ENCODE measurements at places on chromosomes 7 and 10. TPM values are rescaled to one million over a fixed set of nuclear protein-coding genes. Genes with fewer than 3 reads are reported as not detected.

Gene PRPS1L1
- not detected for total RNA-seq

Gene LIPM
- total RNA-seq = not detected

Gene PDK4
- 248 TPM for total RNA-seq

Gene RASA4B
- total RNA-seq = 18.0 TPM

Gene GJD4
- total RNA-seq = not detected

GRCh38 chr7:37765872-37766525, 82.4 kb upstream of the NME8 start:
- H3K36me3 ChIP-seq = no peaks in the 10 kb centered on the region
- no peaks in the 10 kb centered on the region for H3K4me1 ChIP-seq
- peak; percentile 67 for DNase-seq
- H3K27ac ChIP-seq = peak overlapping the region; percentile 26
- no peaks in the 10 kb centered on the region for H3K27me3 ChIP-seq

GRCh38 chr10:23063973-23064812, 31.2 kb upstream of the MSRB2 start:
- H3K36me3 ChIP-seq = no peaks in the 10 kb centered on the region
- no peaks in the 10 kb centered on the region for H3K4me1 ChIP-seq
- no peak for DNase-seq
- H3K27me3 ChIP-seq = no peaks in the 10 kb centered on the region
- no peak overlapping the region for H3K4me3 ChIP-seq

- H3K36me3 ChIP-seq = no peaks in the 10 kb centered on the region
- no peak overlapping the region for H3K27ac ChIP-seq
- DNase-seq = no peak
- H3K27me3 ChIP-seq = no peaks in the 10 kb centered on the region
- no peak overlapping the region for H3K4me3 ChIP-seq
Measured at GRCh38 chr10:49089557-49090188, 25.6 kb downstream of the VSTM4 start.

DNA sequence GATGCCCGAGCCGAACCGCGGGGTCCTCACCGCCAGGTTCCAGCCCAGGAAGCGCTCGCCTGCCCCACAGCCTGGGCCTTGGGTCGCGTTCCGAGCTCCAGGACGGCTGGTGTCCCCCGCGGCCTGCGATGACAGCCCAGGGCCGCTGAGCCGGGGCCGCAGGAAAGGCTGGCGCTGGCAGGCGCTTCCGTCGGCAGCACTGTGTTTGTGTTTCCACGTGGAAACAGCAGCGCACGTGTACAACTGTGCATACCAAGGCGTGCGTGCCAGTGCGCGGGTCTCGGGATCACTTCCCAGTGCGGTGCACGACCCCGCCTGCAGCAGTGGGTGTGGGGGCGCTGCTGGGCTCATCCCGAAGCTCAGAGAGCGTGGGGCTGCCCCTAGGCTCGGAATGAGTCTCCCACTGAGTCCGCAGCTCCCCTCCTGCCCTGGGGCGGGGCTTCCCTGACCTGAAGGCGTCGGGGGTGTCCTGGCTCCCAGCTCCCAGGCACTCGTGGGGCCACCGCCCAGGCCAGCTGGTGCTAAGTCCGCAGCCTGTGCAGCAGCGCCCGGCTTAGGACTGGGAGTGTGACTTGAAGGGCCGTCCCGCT, 17.2 kb downstream of the AP5Z1 start:
- H3K27ac ChIP-seq = peak overlapping the region; percentile 80
- H3K36me3 ChIP-seq = peaks cover 61% of the 10 kb centered on the region
- DNase-seq = peak; percentile 87
- H3K4me1 ChIP-seq = no peaks in the 10 kb centered on the region

- H3K36me3 ChIP-seq = no peaks in the 10 kb centered on the region
- peaks cover 23% of the 10 kb centered on the region for H3K4me1 ChIP-seq
- H3K27ac ChIP-seq = no peak overlapping the region
- DNase-seq = peak; percentile 33
- no peaks in the 10 kb centered on the region for H3K27me3 ChIP-seq
Measured at GRCh38 chr7:6268023-6268900, 4.2 kb downstream of the CYTH3 start.

- no peak overlapping the region for H3K4me3 ChIP-seq
- no peaks in the 10 kb centered on the region for H3K4me1 ChIP-seq
- H3K27me3 ChIP-seq = no peaks in the 10 kb centered on the region
- no peak overlapping the region for H3K27ac ChIP-seq
- H3K36me3 ChIP-seq = no peaks in the 10 kb centered on the region
- DNase-seq = no peak
Measured at GRCh38 chr10:26157734-26158133, 58.8 kb upstream of the GAD2 start.

GRCh38 chr7:68846811-68847325, 751.4 kb upstream of the AUTS2 start:
- DNase-seq = no peak
- H3K36me3 ChIP-seq = no peaks in the 10 kb centered on the region
- no peaks in the 10 kb centered on the region for H3K27me3 ChIP-seq
- H3K4me3 ChIP-seq = no peak overlapping the region
- no peak overlapping the region for H3K27ac ChIP-seq
- H3K4me1 ChIP-seq = no peaks in the 10 kb centered on the region

GRCh38 chr10:127090138-127090537, 106.3 kb downstream of the INSYN2A start:
- no peaks in the 10 kb centered on the region for H3K36me3 ChIP-seq
- H3K27me3 ChIP-seq = no peaks in the 10 kb centered on the region
- no peaks in the 10 kb centered on the region for H3K4me1 ChIP-seq
- H3K4me3 ChIP-seq = no peak overlapping the region
- DNase-seq = no peak

- H3K36me3 ChIP-seq = no peaks in the 10 kb centered on the region
- no peaks in the 10 kb centered on the region for H3K4me1 ChIP-seq
- H3K4me3 ChIP-seq = no peak overlapping the region
- H3K27me3 ChIP-seq = no peaks in the 10 kb centered on the region
Measured at GRCh38 chr10:7580520-7580919, 86.2 kb downstream of the ITIH5 start.

GRCh38 chr10:114073395-114074186, 29.9 kb downstream of the ADRB1 start:
- peaks cover 4% of the 10 kb centered on the region for H3K4me1 ChIP-seq
- no peaks in the 10 kb centered on the region for H3K27me3 ChIP-seq
- DNase-seq = peak; percentile 81
- no peak overlapping the region for H3K4me3 ChIP-seq
- no peaks in the 10 kb centered on the region for H3K36me3 ChIP-seq
- no peak overlapping the region for H3K27ac ChIP-seq

DNA sequence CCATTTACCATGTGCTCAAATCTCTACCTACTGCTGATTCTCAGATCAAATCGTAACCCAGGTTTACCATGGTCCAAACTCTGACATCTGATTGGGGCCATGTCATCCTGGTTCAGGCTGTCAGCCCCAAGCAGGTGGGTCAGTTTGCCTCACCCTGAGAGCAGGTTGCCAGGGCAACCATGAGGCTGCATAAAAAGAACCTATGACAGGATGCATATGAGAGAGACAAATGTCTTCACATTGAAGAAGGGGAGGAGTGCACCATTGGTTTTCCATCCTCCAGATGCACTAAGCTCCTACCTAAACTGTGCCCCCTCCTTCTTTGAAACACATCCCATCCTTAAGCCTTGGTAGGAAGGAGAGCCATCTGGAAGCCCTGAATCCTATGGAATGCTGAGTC, 10.2 kb downstream of the PRSS1 start:
- H3K4me3 ChIP-seq = no peak overlapping the region
- no peak for DNase-seq
- no peak overlapping the region for H3K27ac ChIP-seq
- no peaks in the 10 kb centered on the region for H3K4me1 ChIP-seq
- no peaks in the 10 kb centered on the region for H3K27me3 ChIP-seq
- no peaks in the 10 kb centered on the region for H3K36me3 ChIP-seq
